ENCODE measurements at places on chromosomes 6 and 20.
A peak's percentile ranks its signal among the peaks of the same experiment; 100 is the strongest.

DNA sequence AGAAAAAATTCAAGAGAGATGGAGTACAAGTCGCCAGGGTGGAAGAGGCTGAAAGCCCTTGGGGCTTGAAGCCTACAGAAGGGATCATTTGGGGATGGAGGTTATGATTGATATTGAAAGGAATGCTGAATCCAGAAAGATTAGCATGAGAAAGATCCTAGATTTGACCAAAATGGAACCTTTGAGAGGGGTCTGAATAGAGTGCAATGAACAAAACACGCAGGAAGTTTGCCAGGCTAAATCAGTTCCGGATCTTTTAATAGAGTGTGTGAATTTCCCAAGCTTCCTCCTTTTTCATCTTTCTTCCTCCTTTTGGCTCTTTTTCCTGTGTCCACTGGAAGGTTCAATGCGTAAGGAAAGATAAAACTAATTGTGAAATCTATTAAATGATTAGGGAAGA is 15.3 kb downstream of the IPCEF1 start:
- no peak for DNase-seq

DNA sequence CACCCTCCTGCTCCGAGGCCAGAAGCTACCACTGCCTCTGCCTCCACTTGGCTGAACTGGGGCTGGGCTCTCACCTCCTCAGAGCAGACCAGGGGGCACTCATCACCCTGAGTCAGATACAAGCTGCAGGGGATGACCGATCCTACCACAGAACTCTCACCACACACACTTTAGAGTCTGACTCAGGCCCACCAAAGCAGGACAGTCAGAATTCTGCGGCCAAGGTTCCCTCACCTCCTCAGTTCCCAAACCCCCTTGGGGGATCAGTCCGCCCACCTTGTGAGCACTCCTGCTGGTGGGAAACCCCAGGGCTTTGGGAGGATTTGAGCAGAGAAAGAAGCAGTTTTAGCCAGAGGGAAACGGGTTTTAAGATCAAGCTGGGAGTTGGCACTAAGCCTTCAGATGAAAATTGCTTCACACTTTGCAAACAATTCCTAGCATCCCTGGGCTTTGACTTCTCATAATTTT is 587.8 kb upstream of the JAG1 start:
- no peak for DNase-seq

DNA sequence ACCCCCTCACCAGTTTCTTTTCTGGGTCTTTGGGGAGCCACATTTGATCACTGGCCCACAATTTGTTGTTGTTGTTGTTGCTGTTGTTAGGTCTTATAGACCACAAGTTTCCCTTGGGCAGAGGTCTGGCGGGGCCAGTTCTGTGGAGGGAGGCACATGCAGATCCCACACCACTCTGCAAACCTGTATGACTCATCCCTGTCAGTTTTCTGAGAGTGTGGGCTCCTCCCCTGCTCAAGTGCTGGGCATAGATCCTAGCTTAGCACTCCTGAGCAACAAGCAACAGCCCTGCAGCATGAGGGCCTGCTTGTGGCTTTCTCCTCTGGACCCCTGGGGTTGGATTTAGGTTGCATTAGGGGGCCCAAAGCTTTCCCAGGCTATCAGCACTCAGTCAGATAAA is 411.1 kb upstream of the HTR1E start:
- no peak for DNase-seq

DNA sequence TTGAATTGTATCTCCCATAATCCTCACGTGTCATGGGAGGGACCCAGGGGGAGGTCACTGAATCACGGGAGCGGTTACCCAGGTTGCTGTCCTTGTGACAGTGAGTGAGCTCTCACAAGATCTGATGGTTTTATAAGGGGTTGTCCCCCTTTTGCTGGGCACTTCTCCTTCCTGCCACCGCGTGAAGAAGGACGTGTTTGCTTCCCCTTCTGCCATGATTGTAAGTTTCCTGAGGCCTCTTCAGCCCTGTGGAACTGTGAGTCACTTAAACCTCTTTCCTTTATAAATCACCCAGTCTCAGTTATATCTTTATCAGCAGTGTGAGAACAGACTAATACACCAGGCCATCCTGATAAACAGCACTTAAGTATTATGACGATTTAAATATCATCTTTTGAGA is 9.0 kb upstream of the MRGBP start:
- no peak for DNase-seq

GRCh38 chr6:3200682-3201081 is 26.8 kb downstream of the TUBB2B start:
- DNase-seq, result no peak

DNA sequence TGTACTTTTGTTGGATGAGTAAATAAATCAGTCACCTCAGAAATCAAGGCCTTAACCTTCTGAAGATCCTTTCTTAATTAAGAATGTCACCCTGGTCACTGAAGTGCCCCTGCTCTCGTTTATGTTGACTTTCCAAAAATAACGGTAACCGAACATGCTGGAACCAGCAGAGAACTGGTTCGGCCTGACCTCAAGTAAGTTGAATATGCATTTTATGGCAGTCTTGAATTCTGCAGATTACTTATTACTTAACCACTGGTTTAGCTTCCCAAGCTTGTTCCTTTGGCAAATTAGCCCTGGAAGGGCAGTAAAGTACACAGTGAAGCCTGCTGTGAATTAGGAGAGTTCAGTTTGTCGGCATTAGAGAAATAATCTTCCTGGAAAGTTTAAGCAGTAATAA is 12.2 kb downstream of the MAPRE1 start:
- no peak for DNase-seq

- DNase-seq, result no peak
These were observed 59.8 kb upstream of the FAM83D start for GRCh38 chr20:38866265-38867061.

DNA sequence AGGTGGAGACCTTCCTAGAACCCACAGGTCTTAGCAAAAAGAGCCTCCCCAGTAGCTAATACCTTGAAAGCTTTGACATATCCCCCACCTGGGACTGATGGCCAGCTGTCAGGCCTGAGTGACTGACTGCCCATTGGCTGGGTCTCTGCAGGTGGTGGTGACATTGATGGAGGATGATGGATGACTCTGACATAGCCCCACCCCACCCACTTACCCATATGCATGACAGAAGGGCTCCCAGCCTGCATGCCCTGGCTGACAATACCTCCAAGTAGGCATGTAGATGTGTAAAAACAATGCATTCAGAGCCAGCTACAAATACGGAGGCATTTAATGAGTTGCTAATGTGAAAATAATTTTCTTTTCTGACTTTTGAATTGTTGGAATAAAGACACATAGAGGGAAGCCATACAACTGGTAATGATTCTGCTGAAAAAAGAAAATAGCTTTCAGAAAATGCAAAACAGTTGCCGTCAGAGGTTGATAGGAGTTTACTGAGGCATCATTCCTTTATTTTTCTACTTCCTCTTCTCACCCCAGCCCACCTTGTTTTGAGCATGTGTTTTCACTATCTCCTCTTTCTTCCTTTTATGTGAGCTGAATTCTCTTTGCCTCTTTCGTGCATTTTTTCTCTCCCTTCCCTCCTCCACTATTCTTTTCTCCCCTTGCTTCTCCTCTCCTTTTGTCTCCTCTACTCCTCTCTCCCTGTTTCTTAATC is 70.6 kb downstream of the OLIG3 start:
- DNase-seq, result no peak

DNA sequence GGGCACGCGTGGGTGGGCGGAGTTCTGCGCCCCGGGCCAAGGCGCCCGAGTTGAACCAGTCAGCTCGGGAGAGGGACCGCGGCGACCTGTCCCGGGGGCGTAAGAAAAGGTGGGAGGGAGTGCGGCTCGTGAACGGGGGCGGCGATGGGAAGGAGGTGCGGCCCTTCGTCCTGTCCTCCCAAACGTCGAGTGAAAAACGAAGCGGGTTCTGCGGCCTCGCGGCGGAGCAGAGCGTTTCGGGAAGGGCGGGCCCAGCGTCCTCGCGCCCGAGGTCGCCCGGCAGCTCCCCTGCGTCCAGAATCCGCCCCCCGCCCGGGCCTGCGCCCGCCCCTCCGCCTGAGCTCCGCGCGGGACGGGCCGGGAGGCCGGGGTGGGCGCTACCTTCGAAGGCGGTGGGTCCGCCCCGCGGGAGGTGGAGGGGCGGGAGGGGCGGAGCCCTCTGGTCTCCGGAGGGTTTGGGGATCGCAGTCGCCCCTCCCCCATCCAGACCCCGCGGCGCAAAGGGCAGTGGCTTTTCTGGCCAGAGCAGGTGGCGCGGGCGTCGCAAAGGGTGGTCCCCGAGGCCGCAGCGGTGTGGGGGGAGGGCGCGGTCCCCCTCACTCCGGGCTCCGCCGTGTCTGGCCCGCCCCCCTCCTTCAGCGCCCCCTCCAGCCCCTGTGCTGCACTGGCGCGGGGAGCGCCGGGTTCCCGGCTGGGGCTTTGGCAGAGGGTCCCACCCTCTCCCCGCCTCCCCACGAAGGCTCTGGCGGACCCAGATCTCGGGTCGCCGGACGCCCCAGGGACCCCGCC is 838 bp downstream of the STMN3 start:
- DNase-seq, result peak; percentile 25

DNA sequence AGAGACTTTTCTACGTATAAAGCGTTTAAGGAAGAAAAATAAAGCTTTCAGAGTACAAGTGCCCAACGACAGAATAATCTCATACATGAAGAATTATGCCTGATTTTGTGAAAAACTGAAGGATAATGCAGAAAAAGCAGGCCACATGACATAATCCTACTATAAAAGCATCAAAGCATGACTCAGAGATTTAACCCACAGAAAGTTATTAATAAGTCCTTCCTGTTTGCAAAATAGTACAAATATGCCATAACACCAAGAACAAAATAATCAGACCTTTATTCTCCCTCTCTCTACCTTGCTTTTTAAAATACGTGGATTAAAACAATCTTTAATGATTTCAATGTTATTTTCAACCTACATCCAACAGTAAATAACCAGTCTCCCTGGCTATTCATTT is 118.6 kb upstream of the BCLAF1 start:
- no peak for DNase-seq

DNA sequence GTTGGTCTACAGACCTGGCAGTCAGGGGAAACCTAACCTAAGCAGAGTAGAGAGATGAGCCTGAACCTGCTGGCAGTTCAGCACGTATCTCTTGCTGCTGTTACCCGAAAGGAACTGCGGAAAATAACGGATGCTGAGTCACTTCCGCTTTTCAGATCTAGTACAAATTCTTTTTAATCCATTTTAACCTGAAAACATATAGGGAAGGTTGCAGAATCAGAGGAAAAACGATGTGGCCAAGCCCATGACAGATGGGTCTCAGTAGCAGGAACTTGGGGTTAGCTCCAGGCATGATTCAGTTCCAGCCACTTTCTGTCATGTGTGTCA is 351.9 kb upstream of the PRND start:
- no peak for DNase-seq

GRCh38 chr20:59662161-59662560 is 57.8 kb downstream of the PHACTR3 start:
- DNase-seq, result no peak

DNA sequence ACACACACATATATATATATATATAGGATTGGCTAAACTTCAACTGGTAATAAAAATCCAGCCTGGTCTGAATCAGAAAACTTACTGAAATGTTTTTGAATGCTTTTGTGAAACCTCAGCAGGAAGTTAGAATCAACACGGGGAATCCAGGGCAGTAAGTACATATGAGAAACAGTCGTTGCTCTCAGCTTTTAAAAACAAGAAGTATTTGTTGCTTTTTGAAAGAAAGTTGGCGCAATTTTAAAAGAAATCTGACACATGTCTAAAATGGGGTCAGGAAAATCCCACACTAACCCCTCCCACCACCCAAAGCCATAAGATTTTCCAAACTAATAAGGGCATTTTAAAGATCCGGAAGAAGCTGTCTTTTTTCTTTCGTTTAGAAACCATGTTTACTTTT is 11.5 kb upstream of the CCDC170 start:
- no peak for DNase-seq

- DNase-seq, result no peak
These were observed 21.3 kb downstream of the GRM1 start for GRCh38 chr6:146050168-146050567.

GRCh38 chr6:47859175-47859574 is 77.3 kb downstream of the OPN5 start:
- no peak for DNase-seq

DNA sequence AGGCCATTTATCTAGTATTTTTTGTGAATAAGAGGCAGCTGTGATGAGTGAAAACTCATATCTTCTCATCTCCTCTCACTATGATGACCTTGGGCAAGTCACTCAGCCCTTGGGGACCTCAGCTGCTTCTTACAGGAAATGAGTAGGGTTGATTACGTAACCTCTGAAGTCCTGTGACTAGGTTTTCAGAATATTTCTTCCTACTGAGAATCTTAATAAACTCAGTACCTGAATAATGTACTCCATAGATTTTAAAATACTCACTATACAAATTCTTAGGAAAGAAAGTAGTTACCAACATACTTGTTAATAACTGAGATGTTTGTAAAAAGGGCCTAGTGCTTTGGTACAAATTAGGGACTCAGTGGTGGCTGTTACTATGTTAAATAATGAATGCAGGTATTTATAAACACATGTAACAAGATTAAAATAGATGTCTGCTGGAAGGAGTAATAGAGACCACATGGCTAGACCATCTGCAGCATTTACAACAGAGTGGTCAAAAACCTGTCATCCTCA is 60.9 kb downstream of the RPRD1B start:
- no peak for DNase-seq

DNA sequence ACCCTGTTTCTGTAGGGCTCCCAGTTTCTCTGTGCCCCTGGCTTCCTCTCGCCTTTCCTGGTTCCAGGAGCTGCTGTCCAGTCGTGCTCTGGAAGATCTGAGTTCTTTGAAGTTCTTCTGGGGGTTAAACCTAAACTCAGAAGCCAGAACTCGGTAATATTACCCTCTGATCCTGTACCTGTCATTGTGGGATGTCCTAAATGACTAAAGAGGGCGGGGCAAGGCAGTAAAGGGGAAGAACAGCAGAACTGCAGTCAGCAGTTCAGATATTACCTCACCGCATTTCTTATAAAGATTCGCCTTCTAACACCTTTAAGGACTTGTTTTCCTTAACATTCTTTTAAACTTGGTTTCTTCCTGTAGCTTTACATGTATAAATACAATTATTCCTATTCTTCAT is 63.9 kb downstream of the FAM120B start:
- DNase-seq, result no peak

- no peak for DNase-seq
These were observed 505.9 kb upstream of the BTBD3 start for GRCh38 chr20:11411765-11412164.

DNA sequence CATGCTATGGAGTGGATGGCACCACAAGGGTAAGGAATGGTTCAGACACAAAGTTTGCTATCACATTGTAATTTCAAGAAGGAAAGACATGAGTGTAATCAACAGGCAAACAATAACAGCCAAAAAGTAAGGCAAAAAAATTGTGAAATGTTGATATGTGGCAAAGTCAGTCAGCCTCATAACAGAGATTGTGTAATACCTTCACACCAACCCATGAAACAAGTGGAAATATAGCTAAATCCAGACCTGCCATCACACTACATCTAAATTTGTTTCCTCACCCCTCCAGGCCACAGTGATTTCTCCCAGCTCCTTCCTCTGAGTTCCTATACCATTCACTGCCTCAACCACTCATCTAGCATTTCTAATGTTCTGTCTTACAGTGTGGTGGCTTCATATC is 37.3 kb downstream of the SIM1 start:
- no peak for DNase-seq

All from activated effector memory CD4-positive, alpha-beta T cell treated with Interleukin-2 at 50 U/mL for 16 hours (primary cell).